Mononuclear cell (primary cell): ENCODE measurements at places on chromosomes 16 and 17. TPM values are rescaled to one million over a fixed set of nuclear protein-coding genes. Genes with fewer than 3 reads are reported as not detected.

Gene NAGPA
- 29.6 TPM for total RNA-seq

Gene CEMP1
- total RNA-seq: 0.10 TPM

Gene ITGA2B
- total RNA-seq: 54.5 TPM

Gene DNAAF8
- not detected for total RNA-seq

Gene TBC1D26
- 0.10 TPM for total RNA-seq

Gene TAC4
- not detected for total RNA-seq

Gene COL1A1
- 2.9 TPM for total RNA-seq
